ENCODE measurements at places on chromosomes 5 and 9.
A peak's percentile ranks its signal among the peaks of the same experiment; 100 is the strongest.

GRCh38 chr9:6938447-6938846 lies 180.7 kb downstream of the KDM4C start:
- peak; percentile 94 for DNase-seq

GRCh38 chr5:164277720-164278119 lies 772.3 kb downstream of the MAT2B start:
- DNase-seq = peak; percentile 44

DNA sequence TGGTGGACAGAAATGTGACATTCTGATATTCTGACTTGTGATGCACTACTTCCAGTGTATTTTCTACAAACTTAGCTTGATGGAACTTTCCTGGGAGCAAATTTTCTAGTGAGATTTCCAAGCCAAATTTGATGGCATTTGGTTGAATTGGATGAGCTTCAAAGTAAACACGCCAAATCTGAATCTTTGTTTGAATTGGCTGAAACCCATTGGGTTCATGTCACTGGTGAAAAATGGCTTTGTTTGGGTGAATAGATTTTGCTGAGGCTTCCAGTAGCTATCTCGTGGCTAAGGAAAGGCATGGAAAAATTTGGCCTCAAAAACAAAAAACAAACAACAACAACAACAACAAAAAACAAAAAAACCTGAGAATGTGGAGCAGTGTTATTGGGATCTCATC lies 271.1 kb upstream of the RPS23 start:
- no peak for DNase-seq

- peak; percentile 7 for DNase-seq
Observed at GRCh38 chr5:1343931-1344901, 683 bp downstream of the CLPTM1L start.

GRCh38 chr9:115134941-115135340 lies 17.0 kb upstream of the TNC start:
- no peak for DNase-seq

DNA sequence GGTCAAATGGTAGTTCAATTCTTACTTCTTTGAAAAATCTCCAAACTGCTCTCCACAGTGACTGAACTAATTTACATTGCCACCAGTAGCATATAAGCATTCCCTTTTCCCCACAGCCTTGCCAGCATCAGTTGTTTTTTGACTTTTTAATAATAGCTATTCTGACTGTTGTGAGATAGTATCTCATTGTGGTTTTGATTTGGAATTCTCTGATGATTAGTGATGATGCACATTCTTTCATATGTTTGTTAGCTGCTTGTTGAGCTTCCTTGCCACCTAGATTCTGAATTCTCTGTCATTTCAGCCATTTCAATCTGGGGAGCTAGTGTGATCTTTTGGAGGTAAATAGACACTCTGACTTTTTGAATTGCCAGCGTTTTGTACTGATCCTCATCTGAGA lies 24.0 kb downstream of the CDK20 start:
- no peak for DNase-seq

DNA sequence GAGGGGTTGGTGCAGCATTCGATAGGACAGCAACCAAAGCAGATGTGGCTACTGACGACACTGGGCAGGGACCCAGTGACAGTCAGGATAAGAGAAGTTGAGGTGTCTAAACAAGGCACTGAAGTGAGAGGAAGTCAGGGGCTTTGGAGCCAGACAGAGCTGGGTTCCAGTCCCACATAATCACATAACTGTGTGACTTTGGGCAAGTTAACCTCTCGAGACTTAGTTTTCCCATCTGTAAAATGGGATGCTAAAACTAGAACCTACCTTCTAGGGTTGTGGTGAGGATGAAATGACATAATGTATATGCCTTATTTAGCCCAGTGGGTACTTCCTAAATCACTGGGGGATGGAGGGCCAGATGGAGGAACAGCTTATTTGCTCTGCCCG lies 3.1 kb downstream of the ANGPTL2 start:
- DNase-seq = no peak

GRCh38 chr5:88999853-89000252 lies 116.9 kb upstream of the MEF2C start:
- no peak for DNase-seq

DNA sequence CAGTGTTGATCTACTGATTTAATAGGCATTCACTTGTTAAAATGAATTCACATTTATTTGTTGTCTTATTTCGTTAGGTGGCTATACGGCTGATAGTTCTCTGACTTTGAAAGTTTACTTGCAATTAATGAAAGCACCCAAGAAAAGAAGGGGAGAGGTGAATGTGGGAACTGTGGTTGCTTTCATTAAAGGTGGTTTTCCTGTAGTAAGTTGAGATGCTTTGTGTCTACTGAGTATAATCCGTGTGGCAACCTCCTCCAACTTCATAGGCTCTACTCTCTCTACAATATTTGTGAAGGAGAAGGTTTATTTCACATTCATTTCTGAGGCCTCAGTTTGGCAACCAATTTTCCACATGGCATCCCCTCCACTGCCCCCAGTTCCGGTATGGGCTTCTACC lies 12.8 kb upstream of the MACIR start:
- no peak for DNase-seq

GRCh38 chr5:64595031-64595855 lies 89.4 kb downstream of the RGS7BP start:
- no peak for DNase-seq

DNA sequence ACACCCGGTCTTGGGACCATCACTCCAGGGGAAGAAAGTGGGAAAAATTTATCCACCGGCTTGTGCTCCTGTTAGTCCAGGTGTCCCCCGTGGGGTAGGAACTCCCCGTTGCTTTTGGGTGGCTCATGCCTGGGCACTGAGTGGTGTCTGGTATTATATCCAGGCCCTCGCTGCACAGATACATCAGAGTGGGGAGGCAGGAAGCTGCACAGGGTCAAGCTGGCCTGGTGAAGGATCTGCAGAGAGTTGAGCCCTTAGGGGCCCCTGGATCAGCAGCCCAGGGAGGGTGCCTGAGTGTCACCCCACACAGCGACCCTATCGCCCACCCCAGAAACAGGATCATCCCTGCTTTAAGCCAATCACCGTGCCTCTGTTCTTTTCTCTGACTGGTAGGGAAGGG lies 24.4 kb upstream of the COL5A1 start:
- no peak for DNase-seq

DNA sequence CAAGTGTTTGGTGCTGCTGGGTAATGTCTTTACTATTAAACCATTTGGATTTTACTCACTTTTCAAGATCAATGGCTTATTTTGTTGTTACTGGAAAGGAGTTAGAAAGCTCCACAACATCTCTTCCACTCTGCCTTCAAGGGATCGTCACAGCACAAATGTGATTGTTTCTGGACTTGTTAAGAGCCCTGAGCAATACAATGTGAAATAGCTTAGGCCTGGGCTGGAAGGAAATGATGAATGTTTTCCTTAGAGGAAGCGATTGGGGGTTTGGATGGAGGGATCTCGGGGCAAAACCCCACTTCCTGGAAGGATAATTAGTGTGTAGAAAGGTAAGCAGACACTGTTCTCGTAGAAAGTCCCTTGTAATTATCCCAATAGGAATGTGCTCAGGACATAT lies 59.3 kb upstream of the MYO10 start:
- no peak for DNase-seq

DNA sequence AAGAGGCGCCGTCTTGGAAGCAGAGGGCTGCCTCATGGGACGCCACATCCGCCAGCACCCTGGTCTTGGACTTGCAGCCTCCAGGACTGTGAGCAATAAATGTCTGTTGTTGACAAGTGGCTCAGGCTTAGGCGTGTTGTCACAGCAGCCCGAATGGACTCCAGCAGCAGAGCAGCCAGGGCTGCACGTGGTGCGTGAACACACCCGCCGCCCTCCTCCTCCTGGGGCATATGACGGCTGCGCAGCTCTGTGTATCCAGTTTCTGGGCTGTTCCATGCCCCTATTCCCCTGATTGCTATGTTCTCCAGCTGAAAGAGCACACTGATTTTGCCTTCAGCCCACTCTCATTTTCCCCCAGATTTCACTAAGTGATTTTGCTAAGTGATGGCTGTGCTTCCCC lies 36.0 kb upstream of the CLPTM1L start:
- no peak for DNase-seq

GRCh38 chr5:112192866-112193265 lies 226.2 kb downstream of the EPB41L4A start:
- DNase-seq = no peak

GRCh38 chr5:97476852-97477534 lies 293.9 kb upstream of the RIOK2 start:
- no peak for DNase-seq

DNA sequence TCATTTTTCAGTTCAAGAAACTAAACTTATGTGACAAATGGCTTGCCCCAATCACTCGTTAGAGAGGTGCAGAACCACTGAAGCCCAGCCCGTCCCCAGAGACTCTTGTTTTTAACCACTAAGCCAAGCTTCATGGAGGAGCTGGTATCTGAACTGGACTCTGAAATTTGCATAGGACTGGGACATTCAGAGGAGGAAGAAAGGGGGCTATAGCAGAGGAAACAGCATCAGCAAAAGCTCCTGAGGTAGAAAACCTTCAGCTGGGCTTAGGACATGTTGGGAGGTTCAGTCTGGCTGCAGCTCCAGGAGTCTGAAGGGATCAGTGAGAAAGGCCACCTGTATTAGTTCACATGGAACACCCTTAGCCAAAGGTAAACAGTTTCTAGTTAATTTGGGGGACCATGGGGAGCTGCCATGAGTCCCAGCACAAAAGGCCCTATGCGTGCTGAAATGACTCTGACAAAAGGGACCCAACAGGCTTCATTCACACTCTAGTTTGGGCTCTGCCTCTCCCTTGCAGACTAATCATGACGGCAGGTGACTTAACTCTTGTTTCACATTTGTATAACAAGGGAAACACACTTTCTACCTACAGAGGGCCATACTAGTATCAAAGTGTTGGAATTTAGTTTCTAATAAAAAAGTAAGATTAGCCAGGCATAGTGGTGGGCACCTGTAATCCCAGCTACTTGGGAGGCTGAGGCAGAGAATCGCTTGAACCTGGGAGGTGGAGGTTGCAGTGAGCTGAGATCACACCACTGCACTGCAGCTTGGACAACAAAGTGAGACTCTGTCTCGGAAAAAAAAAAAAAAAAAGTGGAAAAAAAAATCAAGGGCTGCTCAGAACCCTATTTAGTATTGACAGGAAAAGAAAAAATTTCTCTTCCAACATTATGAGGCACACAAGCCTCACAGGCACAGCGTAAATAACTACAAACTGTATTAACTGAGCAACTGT lies 10.2 kb downstream of the FBXO10 start:
- no peak for DNase-seq

- DNase-seq = peak; percentile 23
Observed at GRCh38 chr9:93501406-93501805, 48.0 kb upstream of the FAM120AOS start.

DNA sequence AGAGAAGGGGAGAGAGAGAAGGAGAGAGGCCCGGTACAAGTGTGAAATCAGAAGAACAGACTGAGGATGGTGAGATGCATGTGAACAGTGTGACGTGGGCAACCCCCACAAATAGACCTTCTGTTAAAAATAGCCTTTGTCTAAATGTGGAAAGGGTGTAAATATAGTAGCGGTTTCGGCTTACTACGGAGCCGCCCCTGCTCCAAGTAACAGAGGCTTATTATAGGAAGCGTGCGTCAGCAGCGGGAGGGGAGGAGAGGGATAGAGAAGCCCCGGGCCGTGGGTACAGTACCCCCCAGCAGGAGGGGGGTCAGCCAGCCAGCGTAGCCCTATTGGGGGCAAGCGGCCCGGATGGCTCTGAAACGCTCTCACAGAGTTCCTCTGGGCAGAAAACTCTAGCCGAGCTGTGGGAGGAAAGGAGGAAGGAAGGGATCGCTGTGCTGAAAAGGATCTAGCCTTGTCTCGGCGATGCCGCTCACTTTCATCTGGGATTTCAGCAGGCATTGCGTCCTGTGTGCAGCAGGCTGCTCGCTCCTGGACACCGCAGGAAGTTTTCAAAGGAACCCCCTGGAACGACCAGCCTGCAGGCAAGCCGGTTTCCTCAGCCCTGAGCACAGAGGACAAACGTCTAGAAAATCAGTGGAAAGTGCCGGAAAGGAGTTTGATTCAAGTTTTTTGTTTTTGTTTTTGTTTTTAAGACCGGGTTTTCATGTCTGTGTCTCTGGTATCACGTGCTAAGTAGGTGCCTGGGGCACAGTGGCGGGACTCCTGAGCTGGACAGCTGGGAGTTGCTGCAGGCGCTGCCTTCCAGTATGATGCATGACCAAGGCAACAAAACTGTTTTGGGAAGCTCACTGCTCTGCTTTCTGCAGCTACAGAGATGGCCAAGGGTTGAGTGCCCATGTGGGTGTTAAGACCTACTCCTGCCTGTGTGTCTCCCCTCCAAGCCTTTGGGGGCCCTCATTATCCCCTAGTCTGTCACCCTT lies 146.6 kb downstream of the SEC61B start:
- peak; percentile 19 for DNase-seq

- DNase-seq = no peak
Observed at GRCh38 chr5:154391788-154392187, 54.0 kb upstream of the SAP30L start.

DNA sequence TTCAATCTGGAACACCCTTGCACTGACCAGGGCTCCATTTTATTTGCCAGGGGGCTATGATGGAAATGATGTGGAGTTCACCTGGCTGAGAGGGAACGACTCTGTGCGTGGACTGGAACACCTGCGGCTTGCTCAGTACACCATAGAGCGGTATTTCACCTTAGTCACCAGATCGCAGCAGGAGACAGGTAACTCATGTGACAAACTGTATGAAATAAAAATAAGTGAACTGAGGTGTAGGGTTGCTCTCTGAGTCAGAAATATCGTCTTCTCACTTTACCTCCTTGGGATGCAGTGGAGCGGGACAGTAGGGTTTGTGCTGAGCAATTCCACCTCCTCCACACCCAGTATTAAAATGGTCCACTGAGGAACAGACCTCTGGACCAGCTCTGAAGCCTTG lies 22.1 kb downstream of the GABRP start:
- peak; percentile 23 for DNase-seq

- peak; percentile 2 for DNase-seq
Observed at GRCh38 chr5:141001844-141002604, 35.7 kb downstream of the PCDHAC2 start.

- no peak for DNase-seq
Observed at GRCh38 chr9:36337865-36338264, 62.2 kb downstream of the RNF38 start.

GRCh38 chr5:74401281-74401945 lies 239.1 kb downstream of the ENC1 start:
- DNase-seq = no peak

DNA sequence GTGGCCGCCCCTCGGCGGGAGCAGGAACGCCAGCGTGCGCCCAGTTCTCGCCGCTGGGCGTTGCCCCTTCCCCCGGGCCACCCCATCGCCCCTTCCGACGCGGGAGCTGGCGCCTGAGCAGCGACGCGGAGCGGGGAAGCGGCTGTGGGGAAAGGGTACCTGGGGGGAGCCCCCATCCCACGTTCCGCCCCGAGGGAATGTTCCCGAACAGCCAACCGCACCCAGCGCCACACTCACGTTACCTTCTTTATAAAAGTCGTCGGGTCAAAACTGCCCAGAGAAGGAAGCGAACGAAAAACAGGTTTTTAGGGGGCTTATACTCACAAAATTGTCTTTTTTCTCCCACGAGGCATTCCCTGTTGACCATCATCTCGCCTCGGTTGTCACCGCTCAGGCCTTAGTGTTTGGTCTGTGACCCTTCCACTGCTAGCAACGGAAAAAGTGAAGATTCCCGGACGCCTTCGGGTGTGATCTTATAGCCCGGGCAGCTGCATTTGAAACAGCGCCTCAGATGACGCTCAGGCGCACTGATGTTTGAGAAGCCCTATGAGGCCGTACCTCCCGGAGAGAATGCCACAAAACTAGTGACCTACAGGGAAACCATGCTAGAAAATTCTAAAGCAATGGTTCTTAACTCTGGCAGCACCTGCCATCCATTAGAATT lies 475 bp upstream of the GOLM1 start:
- DNase-seq = peak; percentile 47

GRCh38 chr5:95812074-95812471 lies 10.5 kb downstream of the GLRX start:
- no peak for DNase-seq

Measured in renal cortical epithelial cell (primary cell).